Upper lobe of right lung (tissue), 1 donor: ENCODE measurements at places on chromosomes 13 and 19. TPM values are rescaled to one million over a fixed set of nuclear protein-coding genes. Genes with fewer than 3 reads are reported as not detected.
A peak's percentile ranks its signal among the peaks of the same experiment; 100 is the strongest.

The COX6B1 gene
- total RNA-seq, result 226 TPM

The ZNF554 gene
- 4.7 TPM for total RNA-seq

The CARD8 gene
- total RNA-seq, result 88.2 TPM

The ANKLE1 gene
- 0.64 TPM for total RNA-seq

The LAMP1 gene
- 332 TPM for total RNA-seq

- no peaks in the 10 kb centered on the region for H3K27me3 ChIP-seq
- H3K4me3 ChIP-seq, result no peak overlapping the region
- no peaks in the 10 kb centered on the region for H3K4me1 ChIP-seq
- no peak for DNase-seq
- no peak overlapping the region for H3K27ac ChIP-seq
Measured at GRCh38 chr19:3821156-3821555, 35.0 kb upstream of the MATK start.

DNA sequence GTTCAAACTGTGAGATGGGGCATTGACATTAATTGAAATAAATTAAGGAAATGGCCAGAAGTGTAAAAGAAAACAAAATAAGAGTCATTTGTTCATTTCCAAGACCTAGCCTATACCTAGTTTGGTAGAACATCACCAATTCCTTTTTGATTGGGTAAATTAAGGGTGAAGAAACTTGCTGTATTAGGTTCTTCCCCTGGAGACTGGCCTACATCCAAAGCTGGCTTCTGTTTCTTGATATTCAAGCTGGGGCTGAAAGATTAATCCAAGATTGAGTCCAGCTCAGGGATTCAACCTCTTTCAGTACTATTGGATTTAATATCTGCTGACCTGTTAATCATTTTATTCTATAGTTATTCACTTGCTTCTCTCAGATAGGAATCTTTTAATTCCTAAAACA is 183.2 kb downstream of the GPC6 start:
- H3K4me1 ChIP-seq, result no peaks in the 10 kb centered on the region
- no peaks in the 10 kb centered on the region for H3K36me3 ChIP-seq
- DNase-seq, result no peak
- no peak overlapping the region for H3K27ac ChIP-seq
- no peaks in the 10 kb centered on the region for H3K27me3 ChIP-seq

DNA sequence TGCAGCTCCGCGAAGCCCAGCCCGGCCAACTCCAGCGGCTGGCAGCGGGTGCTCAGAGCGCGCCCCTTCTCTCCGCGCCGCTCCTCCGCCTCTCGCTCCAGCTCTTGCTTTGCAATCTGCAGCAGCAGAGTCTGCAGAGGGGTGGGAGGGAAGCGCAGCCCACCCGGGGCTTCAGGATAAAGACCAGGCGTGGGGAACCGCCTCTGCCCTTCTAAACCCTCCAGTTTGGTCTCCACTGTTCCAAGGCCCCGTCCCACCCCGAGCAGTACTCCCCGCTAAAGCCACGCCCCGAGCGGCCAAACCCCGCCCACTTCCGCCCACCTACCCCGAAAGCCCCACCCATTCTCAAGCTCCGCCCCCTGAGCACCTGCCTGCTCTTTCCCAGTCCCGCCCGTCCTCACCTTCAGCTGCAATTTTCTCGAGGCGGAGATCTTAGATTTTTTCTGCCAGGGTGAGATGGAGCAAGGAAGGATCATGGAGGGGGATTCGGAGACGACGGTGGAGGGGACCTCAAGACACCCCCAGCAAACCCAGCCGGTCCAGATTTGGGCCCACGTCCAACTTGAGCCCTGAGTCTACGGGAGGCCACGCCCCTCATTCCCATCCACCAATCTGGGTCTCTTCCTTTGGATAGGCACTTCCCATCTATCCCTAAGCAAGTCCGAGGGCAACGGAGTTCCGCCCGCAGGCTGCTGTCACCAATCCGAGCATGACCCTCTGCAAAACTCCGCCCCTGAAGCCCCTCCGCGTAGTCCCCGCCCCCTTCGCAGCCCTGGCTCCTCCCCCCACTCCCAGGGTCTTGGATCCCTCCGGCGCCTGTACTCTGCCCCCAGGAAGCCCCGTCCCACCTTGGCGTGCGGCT is 1.1 kb downstream of the TNNI3 start:
- no peaks in the 10 kb centered on the region for H3K4me1 ChIP-seq
- H3K4me3 ChIP-seq, result no peak overlapping the region
- H3K27ac ChIP-seq, result no peak overlapping the region
- peak; percentile 79 for DNase-seq

DNA sequence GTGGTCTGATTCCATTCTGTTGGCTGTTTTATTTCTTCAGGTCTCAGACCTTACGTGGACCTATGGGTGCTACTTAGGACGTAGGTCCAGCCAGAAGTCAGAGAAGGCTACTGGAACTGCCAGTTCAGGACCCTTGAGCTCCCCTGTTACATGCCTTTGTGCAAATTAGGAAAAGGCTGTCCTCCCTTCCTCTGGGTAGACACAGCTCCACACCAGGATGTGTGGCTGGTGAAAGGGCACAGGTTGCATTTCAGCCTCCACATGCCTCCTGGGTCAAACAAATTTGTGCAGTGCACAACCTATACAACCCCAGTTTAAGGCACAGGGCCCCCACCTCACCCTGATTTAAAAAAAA is 43.9 kb upstream of the MAP3K10 start:
- no peaks in the 10 kb centered on the region for H3K36me3 ChIP-seq
- no peaks in the 10 kb centered on the region for H3K27me3 ChIP-seq
- no peak for DNase-seq
- no peak overlapping the region for H3K27ac ChIP-seq
- no peaks in the 10 kb centered on the region for H3K4me1 ChIP-seq

DNA sequence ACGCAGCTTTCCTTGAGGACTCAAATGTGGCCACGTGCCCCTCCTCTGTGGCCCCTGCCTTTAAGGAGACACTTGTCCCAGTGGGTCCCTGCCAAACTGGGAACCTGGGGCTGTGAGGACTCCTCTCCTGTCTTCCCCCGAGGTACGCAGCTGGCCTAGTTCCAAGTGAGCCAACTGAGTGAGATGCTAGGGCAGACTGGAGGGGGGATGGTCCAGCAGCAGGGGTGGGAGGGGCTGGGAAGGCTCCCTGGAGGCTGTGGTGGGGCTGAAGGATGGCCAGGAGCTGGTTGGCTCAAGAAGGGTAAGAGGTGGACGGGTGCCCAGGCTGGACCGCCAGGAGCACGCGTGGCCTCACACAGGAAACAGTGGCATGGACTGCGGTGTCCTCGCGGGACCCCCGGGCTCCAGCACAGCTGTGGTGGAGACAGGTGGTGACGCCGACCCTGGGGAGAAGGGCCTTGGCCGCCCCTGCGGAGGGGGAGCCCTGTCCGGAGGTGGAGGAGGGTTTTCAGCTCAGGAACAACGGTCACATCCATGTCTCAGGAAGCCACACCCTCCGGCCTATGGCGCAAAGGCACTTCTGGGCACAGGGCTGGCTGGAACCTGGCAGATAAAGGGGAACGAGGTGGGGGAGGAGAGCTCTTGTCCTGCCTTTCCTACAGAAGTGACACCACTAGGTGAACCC is 45.8 kb downstream of the MLLT1 start:
- H3K4me3 ChIP-seq, result peak overlapping the region; percentile 3
- peaks cover 9% of the 10 kb centered on the region for H3K36me3 ChIP-seq
- peak; percentile 89 for DNase-seq
- peak overlapping the region; percentile 80 for H3K27ac ChIP-seq
- peaks cover 71% of the 10 kb centered on the region for H3K4me1 ChIP-seq

GRCh38 chr19:47512183-47512947 is 2.5 kb downstream of the NAPA start:
- H3K27ac ChIP-seq, result peak overlapping the region; percentile 98
- DNase-seq, result no peak
- H3K27me3 ChIP-seq, result no peaks in the 10 kb centered on the region
- H3K4me3 ChIP-seq, result peak overlapping the region; percentile 95
- no peaks in the 10 kb centered on the region for H3K36me3 ChIP-seq
